Activated naive CD8-positive, alpha-beta T cell treated with anti-CD3 and anti-CD28 coated beads, Interleukin-2, amount 10 ng/mL, durations not matched to agents 7 days and 5 days (primary cell): ENCODE measurements at places on chromosomes 1 and 21. TPM values are rescaled to one million over a fixed set of nuclear protein-coding genes. Genes with fewer than 3 reads are reported as not detected.
A peak's percentile ranks its signal among the peaks of the same experiment; 100 is the strongest.

The HAO2 gene
- not detected for total RNA-seq

The PAPPA2 gene
- total RNA-seq = 0.03 TPM

The HSPB7 gene
- total RNA-seq = not detected

The PHF13 gene
- 12.1 TPM for total RNA-seq

The AGMAT gene
- 8.0 TPM for total RNA-seq

The PLEKHN1 gene
- total RNA-seq = 4.8 TPM

The TBX19 gene
- total RNA-seq = 3.2 TPM

The SMPDL3B gene
- total RNA-seq = 0.64 TPM

The COL24A1 gene
- not detected for total RNA-seq

The GREM2 gene
- not detected for total RNA-seq

GRCh38 chr1:169363046-169363730 lies 4.4 kb downstream of the NME7 start:
- DNase-seq = peak; percentile 33

- no peak for DNase-seq
Measured at GRCh38 chr1:208177656-208178055, 66.5 kb downstream of the PLXNA2 start.

- DNase-seq = peak; percentile 50
Measured at GRCh38 chr1:172180501-172181285, 239.8 kb upstream of the C1orf105 start.

- no peak for DNase-seq
Measured at GRCh38 chr1:169308313-169309039, 59.1 kb downstream of the NME7 start.

- DNase-seq = no peak
Measured at GRCh38 chr1:199495432-199495831, 532.1 kb upstream of the NR5A2 start.

GRCh38 chr1:165075725-165076370 lies 280.7 kb downstream of the LMX1A start:
- DNase-seq = no peak

DNA sequence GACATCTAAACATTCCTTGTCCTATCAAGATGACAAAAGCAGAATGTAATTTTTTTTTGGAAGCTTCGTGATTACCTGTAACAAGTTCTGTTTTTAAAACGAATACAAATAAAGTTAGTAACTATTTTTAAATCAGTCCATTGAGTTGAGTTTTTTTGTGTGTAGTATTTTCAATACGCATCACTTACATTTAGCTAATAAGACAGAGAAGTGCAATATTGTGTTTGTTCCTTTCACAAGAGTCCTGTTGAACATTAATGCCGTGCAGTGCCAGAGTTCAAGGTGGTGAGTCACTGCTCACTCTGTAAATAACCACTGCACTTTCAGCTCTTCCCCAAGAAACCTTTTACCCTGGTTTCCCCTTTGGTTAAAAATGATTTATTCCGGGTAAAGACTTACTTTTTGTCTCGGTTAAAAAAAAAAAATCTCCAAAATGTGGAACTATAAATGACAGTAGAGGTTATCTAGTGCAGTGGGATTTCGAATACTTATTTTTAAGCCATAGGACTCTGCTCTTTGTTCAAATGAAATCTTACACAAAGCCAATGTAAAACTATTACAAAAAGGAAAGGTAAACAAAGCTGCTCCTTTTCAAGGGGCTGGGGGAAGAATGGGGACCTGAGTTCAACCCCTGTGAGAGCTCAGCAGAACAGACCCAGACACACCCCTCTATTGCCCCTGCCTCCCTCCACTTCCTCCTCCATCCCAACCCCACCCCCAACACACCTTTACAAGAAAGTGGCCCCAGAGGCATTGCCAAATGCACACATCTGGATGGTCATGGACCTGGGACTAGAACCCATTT lies 14.8 kb upstream of the NCMAP start:
- DNase-seq = no peak

- no peak for DNase-seq
Measured at GRCh38 chr1:106700211-106700610, 356.3 kb upstream of the PRMT6 start.

GRCh38 chr21:35690436-35690835 lies 369.9 kb downstream of the SETD4 start:
- no peak for DNase-seq

- no peak for DNase-seq
Measured at GRCh38 chr21:35467566-35467965, 418.5 kb upstream of the RUNX1 start.

DNA sequence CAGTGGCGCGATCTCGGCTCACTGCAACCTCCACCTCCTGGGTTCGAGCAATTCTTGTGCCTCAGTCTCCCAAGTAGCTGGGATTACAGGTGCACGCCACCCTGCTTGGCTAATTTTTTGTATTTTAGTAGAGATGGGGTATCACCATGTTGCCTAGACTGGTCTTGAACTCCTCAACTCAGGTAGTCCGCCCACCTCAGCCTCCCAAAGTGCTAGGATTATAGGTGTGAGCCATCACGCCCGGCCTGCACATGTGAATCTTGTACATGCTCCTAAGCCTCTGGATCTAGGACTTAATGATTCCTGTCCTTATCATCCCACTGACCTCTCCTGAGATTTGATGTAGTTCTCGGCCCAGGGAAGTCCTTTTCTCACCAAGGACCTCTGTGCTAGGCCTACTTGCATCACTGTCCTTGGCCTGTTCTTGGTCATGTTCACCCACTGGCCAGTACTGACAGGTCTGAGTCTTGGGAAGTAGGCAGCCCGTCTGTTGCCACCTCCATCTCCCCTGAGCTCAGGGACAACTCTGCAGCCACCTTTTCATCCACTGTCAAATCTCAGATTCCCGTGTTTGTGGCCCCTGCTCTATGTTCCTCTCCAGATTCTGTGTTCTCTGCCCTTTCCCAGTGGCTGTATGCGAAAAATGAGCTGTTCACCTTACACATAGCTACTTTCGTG lies 9.4 kb downstream of the HYI start:
- peak; percentile 17 for DNase-seq

DNA sequence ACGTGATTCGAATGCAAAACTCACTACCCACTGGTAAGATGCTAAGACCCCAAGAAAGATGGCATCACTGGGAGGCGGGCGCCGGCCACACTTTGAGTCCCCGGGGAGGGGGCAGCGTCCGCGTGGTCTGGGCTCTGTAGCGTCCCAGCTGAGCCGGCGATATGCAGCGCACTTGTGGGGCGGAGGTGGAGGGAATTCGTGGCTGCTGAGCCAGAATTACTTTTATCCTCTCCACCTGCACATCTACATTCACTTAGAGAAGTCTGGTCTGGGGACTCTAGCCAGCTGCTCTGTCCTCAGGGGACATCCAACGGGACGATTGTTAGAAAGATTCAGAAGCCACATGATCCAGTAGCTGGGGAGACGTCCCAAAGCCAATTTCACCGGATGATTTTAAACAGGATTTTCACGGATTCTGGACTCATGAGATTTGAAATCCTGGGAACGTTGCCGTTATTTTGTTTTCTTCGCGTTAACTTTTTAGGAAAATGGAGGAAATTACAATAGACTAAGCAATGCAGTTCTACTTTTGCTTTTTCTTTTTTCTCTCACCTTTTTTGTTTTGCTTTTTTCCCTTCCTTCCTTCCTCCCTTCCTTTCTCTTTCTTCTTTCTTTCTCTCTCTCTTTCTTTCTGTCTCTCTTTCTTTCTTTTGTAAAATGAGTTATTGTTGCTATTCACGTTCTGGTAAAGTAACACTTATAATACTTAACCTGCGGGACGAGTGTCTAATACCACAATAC lies 1.3 kb downstream of the JAM2 start:
- DNase-seq = peak; percentile 35

- DNase-seq = no peak
Measured at GRCh38 chr1:85604298-85604997, 23.9 kb downstream of the CCN1 start.

GRCh38 chr1:185823467-185823866 lies 89.3 kb downstream of the HMCN1 start:
- DNase-seq = no peak

DNA sequence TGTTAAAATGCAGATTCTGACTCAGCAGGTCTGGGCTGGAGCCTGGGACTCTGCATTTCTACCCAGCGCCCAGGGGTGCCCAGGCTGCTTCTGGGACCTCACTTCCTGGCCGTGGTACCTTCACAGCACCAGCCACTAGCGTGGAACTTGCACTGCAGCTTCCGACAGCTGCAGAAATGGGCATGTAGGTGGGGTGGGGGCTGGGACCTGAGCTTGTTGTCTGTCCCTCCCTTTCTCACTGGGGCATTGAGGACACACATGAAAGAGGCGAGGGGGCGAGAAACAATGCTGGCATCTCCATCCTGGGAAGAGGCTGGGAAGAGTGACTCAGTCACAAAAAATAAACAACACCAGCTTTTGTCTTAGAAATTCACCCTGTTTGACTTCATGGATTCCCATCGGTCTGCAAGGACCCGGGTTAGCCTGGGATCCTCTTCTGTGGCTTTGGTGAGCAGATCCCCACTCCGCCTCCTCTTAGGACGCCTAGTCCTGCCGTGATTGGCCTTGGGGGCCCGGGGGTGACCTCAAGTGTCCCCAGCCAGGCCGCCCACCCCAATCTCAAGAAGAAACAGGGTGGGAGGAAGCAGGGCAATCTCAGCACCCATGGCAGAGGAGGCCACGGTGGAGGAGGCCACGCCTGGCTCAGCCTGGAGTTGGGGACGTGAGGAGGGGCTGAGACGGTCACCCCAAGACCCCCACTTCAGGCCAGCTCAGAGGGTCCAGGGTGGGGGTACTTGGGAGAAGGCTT lies 29.9 kb upstream of the POFUT2 start:
- no peak for DNase-seq

GRCh38 chr1:40625076-40625475 lies 40.4 kb downstream of the RIMS3 start:
- DNase-seq = no peak
